ENCODE measurements at places on chromosomes 11 and 22.

GRCh38 chr11:10038521-10039302, 255.3 kb downstream of the SBF2 start:
- DNase-seq, result no peak

- DNase-seq, result peak; percentile 6
These were observed 108.1 kb downstream of the MORC2 start for GRCh38 chr22:30860176-30861105.

DNA sequence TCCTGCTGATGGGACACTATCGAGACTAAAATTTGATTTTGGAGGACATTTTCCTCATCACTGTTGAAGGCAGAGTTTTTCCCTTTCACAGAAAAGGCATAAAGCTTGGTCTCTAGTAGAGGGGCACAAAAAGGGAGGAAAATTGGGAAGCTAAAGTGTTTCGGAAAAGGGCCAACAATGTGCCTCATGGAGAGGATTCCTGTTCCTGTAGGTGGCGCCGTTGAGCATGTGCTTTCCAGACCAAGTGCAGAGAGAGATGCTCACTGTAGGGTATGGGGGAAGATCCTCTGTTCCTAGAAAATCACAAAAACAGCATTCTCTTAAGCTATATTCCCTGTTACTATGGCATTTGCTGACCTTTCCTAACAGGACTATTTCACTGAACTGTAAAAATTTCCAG, 18.4 kb upstream of the OR4C5 start:
- DNase-seq, result no peak

DNA sequence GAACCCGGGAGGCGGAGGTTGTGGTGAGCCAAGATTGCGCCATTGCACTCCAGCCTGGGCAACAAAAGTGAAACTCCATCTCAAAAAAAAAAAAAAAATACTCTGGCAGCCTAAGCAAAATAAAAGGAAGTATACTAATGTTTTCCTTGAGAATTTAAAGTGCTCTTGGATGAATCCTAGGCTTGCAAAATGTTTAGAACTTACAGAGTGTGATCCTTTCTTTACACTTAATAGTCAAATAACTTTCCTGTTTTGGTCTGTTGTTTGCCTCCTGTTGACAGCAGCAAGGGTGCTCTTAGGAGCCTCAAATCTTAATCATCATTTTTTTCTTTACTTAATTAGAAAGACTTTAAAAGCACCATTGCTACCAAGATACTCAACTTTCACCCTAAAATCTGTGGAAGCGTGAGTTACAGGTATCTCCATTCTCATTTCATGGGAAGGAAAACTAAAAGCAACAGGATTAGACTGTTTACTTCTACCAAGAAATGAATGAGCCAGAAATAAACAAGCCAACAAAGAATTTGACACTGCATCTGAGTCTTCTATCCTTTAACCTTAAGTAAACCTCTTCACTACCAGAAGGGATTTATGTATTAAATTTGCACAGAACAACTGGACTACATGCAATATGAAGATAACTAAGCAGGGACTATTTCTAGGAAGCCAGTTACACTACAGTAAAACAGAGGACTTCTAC, 38.7 kb upstream of the CRTAM start:
- DNase-seq, result no peak

DNA sequence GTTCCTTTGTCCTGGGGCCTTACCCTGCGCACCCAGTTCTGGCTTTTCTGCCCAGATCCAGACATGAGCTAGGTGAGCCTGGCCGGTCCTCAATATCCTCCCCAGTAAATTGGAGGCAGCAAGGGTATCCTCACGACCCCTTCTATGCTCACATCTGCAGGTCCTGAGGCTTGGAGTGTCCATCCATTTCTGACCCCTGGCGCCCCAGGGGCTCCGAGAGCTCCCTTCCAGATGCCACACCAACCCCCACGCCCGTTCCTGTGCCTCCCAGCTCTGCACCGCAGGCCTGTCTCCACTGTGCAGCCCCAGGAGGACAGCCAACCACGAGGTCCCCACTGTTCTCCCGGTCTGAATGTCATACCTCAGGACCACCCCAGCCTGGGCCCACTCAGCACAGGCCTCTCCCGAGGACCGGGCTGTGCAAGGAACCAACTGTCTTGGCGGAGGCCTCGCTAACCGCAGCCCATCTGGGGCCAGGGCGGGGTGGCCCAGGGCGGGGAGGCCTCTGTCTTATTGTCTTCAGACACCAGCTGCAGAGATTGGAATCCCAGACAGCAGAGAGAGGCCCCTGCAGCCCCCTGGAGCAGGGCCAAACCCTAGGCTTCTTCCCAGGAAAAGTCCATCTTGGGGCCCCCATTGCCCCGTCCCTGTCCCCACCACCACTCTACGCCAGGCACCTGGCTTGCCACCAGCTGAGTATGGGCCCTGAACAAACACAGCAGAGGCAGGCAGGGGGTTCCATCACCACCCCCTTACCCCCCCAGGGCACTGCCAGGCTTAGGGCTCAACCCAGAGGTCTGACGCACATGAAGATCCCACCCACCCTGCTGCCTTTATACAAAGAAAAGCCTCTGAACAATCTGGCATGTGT, 39.3 kb downstream of the ALX4 start:
- DNase-seq, result no peak

DNA sequence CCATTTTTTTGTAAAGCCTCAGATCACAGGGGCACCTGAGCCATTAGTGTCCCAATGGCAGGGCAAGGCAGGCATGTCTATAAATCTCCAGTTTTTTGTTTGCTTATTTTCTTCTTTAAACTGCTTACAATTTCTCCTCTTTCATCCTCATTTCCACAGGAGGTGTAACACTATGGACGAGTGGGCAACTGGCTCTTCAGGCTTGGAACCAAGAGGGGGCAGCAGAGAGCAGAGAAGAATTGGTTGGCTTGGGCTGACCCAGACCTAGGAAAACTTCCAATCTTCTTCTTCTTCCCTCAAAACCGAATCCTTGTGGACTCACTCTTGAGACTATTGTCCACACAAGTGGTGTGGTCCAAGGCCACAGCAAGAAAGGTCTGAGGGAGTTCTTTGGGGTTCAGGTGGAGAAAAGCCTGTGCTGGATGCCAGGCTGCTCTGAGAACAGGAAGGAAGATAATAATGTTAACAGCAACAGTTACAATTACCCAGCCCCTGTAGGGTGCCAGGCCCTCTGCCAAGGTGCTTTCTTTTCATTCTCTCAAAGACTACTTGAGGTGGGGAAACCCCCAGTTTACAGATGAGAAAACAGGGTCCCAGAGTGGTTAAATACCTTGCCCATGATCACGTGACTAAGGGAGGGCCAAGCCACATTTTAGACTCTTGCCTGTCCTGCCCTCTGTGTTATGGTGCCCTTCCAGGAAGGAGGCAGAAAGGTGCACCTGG, 70.7 kb upstream of the E2F8 start:
- peak; percentile 25 for DNase-seq

GRCh38 chr11:61034704-61035525, 63.4 kb downstream of the CD6 start:
- no peak for DNase-seq

GRCh38 chr11:12058425-12059115, 50.1 kb upstream of the DKK3 start:
- DNase-seq, result no peak

DNA sequence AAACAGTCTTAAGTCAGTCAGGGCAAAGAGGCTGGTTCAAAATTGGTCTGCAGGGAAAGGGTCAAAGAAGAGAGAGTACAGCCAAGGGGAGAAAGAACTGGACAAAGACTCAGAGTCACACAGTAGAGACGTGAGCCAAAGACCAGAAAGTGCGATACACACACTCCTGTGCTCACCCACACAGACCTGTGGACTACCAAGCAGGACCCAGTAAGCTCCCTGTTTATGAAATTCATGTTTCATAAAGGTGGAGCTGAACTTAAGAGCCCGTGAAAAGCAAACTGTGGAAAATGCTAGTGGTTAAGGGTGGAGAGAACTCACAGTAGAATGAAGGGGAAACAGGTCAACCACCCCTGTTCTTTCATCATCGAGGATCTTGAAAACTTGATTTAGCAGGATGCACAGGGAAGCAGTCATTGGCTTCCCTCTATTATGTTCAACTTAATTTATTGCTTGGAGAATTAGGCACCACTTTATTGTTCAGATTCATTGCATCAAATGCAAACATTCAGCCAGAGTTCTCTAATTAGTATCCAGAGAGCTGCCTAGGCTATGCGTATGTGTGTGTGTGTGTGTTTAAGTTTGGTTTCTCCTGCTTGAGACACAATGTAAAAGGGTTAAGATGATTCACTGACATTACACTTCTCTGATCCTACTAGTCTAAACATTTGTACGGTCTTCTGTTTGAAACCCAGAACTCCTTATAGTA, 160.9 kb upstream of the MTMR2 start:
- DNase-seq, result no peak

DNA sequence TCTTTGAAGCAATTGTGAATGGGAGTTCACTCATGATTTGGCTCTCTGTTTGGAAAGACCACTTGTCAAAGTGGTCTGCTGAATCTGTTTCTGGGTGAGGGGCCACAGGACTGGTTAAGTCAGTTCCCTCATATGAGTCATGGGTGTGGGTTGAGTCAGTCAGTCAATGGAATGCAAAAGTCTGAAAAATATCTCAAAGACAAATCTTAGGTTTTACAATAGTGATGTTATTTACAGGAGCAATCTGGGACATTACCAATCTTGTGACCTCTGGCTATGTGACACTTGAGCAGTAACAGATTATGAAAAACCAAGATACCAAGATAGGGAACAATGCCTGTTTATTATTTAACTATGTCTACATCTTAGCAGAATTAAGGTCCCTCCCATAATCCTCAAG, 311.6 kb downstream of the AASDHPPT start:
- DNase-seq, result no peak

- DNase-seq, result peak; percentile 48
These were observed 9.3 kb downstream of the TFIP11 start for GRCh38 chr22:26502688-26503561.

GRCh38 chr11:12678991-12679390, 4.8 kb downstream of the TEAD1 start:
- no peak for DNase-seq

- DNase-seq, result no peak
These were observed 7.0 kb downstream of the CD82 start for GRCh38 chr11:44572436-44572835.

- DNase-seq, result no peak
These were observed 380 bp upstream of the TTC17 start for GRCh38 chr11:43358279-43358800.

DNA sequence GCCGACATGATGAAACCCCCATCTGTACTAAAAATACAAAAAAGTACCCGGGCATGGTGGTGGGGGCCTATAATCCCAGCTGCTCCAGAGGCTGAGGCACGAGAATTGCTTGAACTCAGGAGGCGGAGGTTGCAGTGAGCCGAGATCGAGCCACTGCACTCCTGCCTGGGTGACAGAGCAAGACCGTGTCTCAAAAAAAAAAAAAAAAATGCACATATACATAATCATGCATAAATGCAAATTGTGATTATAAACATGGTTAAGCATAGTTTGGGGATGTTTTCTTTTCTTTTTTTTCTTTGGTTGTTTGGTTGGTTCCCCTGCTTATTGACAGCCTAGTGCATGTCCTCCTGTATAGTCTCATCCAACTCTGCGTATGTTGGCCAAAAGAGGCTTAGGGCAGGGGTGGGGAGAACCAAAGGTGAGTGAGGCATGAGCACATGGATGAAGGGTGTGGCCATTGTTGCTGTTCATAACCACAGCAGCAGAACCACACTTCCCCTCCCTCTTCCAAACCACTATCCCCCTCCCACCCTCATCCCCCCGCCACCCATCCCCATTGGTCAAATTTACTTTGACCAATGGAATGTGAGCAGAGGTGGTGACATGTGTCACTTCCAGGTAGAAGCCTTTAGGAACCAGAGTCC, 6.9 kb upstream of the VPS37C start:
- no peak for DNase-seq

- no peak for DNase-seq
These were observed 76.2 kb upstream of the TP53I11 start for GRCh38 chr11:45026835-45027234.

DNA sequence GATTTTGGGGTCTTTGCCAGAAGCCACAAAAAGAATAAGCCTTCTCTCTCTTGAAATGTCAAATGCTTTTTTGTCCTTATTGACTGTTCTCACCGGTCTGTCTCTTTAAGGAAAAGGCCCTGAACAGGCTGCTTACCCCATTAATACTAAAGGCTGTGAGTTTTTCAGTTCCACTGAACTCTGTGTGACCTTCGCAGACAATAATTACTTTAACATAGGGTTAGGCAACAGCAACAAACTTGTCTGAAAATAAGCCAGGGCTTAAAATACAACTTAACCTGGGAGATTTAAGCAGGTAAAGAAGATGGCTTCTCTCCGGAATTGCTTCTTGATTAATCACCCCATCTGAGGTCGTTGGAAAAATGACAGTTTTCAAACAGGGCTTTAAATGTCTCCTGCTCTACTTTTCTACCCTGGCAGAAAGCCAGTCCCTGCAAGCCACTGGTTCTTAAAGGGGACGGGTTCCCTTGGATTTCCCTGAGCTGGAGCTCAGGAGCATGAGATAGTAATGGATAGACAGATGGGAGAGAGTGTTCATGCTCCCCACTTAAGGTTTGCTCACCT, 69.4 kb downstream of the ARL14EP start:
- no peak for DNase-seq

DNA sequence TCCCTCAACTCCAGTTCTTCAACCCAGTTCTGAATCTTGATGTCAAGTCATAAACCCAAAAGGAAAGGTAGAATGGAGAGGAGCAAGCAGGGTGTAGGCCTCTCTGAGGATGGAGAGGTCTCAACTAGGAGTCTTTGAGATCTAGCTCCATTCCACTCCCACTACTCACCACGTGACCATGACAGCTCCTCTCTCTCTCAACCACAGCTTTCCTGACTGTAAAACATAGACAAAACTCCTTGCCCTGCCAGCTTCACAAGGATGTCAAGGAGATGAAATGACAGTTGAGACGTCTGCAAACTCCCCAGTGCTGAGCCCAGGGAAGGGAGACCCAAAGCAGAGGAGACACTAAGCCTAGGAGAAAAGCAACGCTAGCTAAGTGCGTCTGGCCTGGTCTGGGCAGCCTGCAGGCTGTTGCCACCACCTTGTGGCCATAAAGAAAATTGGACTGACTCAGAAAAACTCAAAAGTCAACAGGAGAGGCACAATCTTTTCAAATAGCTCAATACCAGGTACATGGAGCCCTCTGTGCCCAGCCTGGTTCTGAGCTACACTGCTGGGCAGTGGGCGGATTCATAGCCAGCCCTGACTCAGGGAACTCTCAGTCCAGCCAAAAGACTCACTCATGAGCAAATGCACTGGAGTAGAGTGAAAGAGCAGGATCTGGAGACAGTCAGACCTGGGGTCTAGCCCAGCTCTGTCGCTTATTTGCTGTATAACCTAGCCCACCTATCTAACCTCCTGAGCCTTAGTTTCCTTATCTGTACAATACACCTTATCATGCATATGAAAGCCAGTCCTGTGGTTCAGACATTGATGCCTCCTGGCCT, 3.4 kb downstream of the CLPB start:
- peak; percentile 49 for DNase-seq

Data from GM12891 (cell line).